AG09319 (cell line): ENCODE measurements at places on chromosomes 2 and 18.

DNA sequence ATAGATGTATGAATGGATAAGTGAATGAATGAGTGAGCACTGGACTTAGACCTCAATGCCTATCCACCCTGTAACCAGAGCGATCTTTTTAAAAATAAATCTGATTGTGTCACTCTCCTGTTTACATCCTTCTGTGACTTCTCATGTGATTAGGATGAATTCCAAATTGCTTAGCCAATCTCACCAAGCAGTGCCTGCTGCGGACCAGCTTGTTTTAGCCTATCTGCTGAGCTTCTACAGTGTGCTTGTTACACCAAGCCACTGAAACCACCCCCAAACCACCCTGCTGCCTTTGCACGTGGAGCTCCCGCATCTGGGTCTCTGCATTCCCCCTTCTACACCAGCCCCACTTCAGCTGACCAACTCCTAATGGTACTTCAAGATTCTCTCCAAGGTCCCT, 265.4 kb downstream of the EN1 start:
- DNase-seq, result no peak

DNA sequence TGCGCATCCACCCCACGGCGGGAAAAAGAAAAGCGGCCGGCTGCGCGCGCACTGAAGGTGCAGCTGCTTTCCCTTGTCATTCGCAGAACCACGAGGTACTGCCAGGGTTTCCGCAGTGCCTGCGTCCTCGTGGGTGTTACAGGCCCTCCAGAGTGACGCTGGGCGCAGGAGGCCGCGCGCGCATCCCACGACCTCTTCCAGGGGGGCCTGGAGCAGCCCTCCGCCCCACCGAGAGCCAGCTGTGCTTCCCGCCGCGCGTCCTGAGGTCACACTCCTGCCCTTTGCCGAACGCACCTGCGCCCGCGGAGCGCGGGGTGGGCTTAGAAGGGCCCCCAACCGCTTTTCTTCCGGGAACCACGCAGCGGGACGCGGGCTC, 378 bp upstream of the IAH1 start:
- no peak for DNase-seq

DNA sequence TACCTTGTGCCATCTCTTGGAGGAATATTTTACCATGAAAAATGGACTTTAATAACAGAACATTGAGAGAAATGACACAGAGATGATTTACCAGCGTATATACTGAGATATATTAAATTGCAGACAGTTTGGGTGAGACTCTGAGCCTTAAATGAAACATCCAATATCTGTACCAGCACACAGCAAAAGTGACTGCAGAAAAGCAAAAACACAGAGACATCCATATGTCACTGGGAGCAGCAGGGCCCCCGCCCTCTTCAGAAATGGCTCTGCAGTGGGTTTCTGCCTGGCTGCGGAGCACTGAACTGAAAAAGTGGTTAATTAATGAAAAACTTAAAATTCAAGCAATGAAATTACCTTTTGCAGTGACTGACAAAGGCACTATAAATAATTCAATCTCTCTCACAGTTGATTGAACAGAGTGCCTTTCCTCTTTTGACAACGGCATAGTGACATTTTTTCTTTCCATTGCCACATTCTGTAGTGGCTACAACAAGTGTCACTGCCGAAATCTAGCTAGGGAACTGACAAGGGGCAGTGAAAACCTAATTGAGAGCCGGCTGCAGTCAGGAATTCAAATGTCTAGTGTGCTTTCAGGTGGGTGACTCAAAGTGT, 353.4 kb downstream of the ALK start:
- no peak for DNase-seq

- DNase-seq, result no peak
Measured at GRCh38 chr18:31046916-31047315, 4.4 kb upstream of the DSC3 start.

DNA sequence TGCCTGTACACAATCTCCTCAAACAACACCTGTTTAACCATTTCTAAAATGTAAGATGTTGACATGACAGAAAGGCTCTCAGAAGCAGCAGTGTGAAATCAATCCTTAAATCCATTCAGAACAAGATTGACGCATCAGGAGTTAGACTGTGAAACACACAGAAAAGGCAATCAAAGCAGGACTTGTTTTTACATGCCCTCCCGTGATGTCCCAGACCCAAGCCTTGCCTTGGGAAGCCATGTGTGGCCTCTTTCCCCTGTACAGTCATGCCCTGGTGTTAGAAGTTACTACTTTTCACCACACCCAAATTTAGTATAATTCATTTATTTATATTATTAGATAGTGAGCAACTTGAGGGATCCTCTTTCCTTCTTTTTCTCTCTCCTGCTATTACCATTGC, 115.7 kb downstream of the NCKAP5 start:
- DNase-seq, result no peak
